Dorsolateral prefrontal cortex (tissue), 122 donors: ENCODE measurements at places on chromosomes 11 and 22. TPM values are rescaled to one million over a fixed set of nuclear protein-coding genes. Genes with fewer than 3 reads are reported as not detected.
A peak's percentile ranks its signal among the peaks of the same experiment; 100 is the strongest.

GRCh38 chr11:20029193-20029592 lies 131.1 kb downstream of the DBX1 start:
- DNase-seq = no peak

The ANO9 gene
- 0.12 TPM for total RNA-seq

DNA sequence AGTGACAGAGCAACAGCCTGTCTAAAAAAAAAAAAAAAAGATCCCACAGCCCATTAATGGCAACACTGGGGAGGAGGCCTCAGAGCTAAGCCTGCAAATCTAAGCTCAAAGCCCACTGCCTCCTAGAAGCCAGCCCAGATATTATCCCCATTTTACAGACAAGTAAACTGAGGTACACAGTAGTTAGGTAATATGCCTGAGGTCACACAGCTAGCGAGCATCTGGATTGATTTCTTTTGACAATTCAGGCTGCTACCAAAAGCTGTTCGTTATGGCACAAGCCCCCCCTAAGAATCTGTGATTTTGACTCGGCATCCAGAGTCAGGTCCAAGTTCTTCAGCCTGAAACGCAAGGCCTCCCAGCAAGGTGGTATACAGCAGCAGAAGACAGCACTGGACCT lies 13.7 kb downstream of the ELFN2 start:
- DNase-seq = no peak

The ARHGAP8 gene
- 3.5 TPM for total RNA-seq

DNA sequence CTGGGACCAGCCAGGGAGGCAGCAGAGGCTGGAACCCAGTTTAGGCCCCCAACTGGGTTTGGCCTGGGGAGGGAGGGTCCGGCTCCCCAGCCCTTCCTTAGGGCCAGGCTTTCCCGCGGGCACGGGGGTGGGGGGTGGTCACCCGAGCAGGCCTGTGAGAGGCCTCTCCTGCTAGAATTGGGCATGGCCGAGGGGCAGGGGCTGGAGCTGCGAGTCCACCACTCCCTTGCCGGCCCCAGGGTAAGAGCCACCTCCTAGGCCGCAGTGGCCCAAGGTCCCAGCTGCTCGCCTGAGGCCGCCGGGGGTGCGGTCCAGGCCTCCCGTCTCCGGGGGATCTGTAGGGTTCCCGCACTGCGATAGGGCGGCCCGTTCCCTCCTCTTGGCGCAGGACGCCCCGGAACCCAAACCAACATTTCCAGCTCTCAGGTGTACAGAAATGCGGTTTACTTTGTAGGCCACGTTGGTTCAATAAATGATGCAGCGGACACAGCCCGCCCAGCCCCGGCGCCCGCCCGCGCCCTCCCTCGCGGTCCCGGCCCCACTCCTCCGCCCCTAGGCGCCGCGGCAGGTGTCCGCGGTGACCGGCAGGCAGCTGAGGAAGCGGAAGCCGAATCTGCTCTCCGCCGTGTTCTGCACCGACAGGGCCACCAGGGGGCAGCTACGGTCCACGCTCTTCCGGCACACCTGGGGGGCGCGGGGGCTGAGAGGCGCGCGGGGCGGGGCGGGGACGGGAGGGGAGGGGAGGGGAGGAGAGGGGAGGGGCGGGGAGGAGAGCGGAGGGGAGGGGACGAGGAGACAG lies 5.9 kb downstream of the LMNTD2 start:
- peak; percentile 62 for DNase-seq

GRCh38 chr22:31983911-31984656 lies 39.7 kb downstream of the YWHAH start:
- DNase-seq = no peak
